ENCODE measurements at places on chromosomes 3 and 15. TPM values are rescaled to one million over a fixed set of nuclear protein-coding genes. Genes with fewer than 3 reads are reported as not detected.

Gene GABRB3
- 0.13 TPM for total RNA-seq

Gene AQP9
- total RNA-seq: not detected

Gene SPINK8
- not detected for total RNA-seq

Gene NR2E3
- total RNA-seq: 0.98 TPM

Gene CASR
- total RNA-seq: not detected

Gene PTPRG
- 0.74 TPM for total RNA-seq

Gene ARHGEF26
- total RNA-seq: 2.0 TPM

Gene TNNC1
- total RNA-seq: 5.2 TPM

Gene FURIN
- total RNA-seq: 62.0 TPM

Gene TMPRSS7
- not detected for total RNA-seq

Gene REC114
- not detected for total RNA-seq

Gene BCL2A1
- 4.7 TPM for total RNA-seq

Gene PRICKLE2
- total RNA-seq: 0.26 TPM

Gene LRRC31
- not detected for total RNA-seq

GRCh38 chr3:60307562-60308199 lies 943.6 kb downstream of the FHIT start:
- no peak overlapping the region for H3K27ac ChIP-seq
- no peak for DNase-seq
- no peaks in the 10 kb centered on the region for H3K4me1 ChIP-seq
- H3K4me3 ChIP-seq: no peak overlapping the region
- no peaks in the 10 kb centered on the region for H3K36me3 ChIP-seq
- H3K27me3 ChIP-seq: no peaks in the 10 kb centered on the region

- H3K4me1 ChIP-seq: peaks cover 68% of the 10 kb centered on the region
- H3K27ac ChIP-seq: peak overlapping the region; percentile 92
- H3K36me3 ChIP-seq: no peaks in the 10 kb centered on the region
- DNase-seq: peak; percentile 99
- H3K27me3 ChIP-seq: no peaks in the 10 kb centered on the region
These were observed 255.5 kb downstream of the UACA start for GRCh38 chr15:70507772-70508371.

GRCh38 chr3:140442621-140443020 lies 235.2 kb upstream of the TRIM42 start:
- H3K36me3 ChIP-seq: no peaks in the 10 kb centered on the region
- H3K4me1 ChIP-seq: no peaks in the 10 kb centered on the region
- DNase-seq: no peak

- no peak for DNase-seq
- no peaks in the 10 kb centered on the region for H3K27me3 ChIP-seq
- no peaks in the 10 kb centered on the region for H3K4me1 ChIP-seq
- no peak overlapping the region for H3K4me3 ChIP-seq
- no peak overlapping the region for H3K27ac ChIP-seq
These were observed 300.0 kb downstream of the IGSF11 start for GRCh38 chr3:118734664-118735063.

GRCh38 chr3:52073490-52073889 lies 17.1 kb upstream of the DUSP7 start:
- H3K4me3 ChIP-seq: no peak overlapping the region
- no peaks in the 10 kb centered on the region for H3K27me3 ChIP-seq
- no peaks in the 10 kb centered on the region for H3K4me1 ChIP-seq
- H3K27ac ChIP-seq: no peak overlapping the region

- no peaks in the 10 kb centered on the region for H3K36me3 ChIP-seq
- no peak overlapping the region for H3K4me3 ChIP-seq
- no peaks in the 10 kb centered on the region for H3K27me3 ChIP-seq
- peaks cover 21% of the 10 kb centered on the region for H3K4me1 ChIP-seq
- H3K27ac ChIP-seq: 0 out of 2 replicates have a peak overlapping the region, but pooled peaks have one; percentile 49
- no peak for DNase-seq
These were observed 110.9 kb downstream of the FRMD5 start for GRCh38 chr15:44084171-44084570.

DNA sequence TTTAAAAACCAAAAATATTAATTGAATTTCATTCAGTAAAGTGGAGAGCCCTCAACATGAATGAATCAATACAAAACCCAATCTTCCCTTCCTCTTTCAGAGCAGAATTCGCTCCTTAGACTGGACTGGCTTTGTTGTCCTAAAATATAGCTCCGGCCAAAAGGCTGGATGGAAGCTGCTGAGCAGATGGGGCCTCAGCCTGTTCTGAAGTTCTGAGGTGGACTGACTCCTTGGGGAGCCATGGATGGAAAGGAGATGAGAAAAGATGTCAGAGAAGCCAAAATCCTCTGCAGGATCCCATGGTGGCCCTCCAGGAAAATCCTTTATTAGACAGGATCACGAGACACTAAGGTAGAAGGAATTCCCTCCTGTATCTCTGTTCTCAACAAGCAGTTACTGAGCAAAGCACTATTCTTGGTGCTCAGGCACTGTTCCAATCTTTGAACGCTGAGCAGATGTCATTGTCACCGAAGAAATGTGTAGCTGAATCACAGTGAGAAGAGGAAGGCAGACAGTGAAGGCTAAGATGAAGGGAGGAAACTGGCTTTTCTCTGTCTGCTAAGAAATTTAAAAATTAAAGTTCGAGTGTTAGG lies 122.0 kb downstream of the SEMA6D start:
- no peak for DNase-seq
- H3K4me3 ChIP-seq: no peak overlapping the region
- no peaks in the 10 kb centered on the region for H3K36me3 ChIP-seq
- H3K27ac ChIP-seq: no peak overlapping the region

- no peaks in the 10 kb centered on the region for H3K36me3 ChIP-seq
- no peak overlapping the region for H3K27ac ChIP-seq
- H3K4me1 ChIP-seq: no peaks in the 10 kb centered on the region
- no peak for DNase-seq
- H3K27me3 ChIP-seq: no peaks in the 10 kb centered on the region
These were observed 217.8 kb downstream of the LRRC3B start for GRCh38 chr3:26840272-26840870.

- no peak overlapping the region for H3K27ac ChIP-seq
- no peaks in the 10 kb centered on the region for H3K27me3 ChIP-seq
- no peak for DNase-seq
- H3K36me3 ChIP-seq: no peaks in the 10 kb centered on the region
- H3K4me1 ChIP-seq: no peaks in the 10 kb centered on the region
These were observed 47.6 kb upstream of the PRICKLE2 start for GRCh38 chr3:64272842-64273241.

DNA sequence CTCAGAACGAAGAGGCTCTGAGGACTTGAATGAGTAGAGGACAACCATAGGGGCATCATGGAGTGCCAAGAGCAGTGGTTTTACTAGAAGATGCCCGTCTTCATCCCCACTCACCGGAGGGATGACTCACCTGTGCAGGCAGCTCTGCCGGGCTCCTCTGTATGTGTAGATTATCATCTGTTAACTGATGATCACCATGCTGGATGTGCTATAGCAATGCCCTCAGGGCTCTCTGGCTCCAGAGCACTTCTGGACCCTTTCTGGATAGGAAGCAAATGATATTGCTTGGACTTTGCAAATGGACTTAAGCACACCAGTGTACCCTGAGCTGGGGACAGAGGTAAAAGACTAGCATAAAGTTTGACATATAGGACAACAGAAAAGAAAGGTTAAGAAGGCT lies 10.2 kb upstream of the TGFBR2 start:
- H3K36me3 ChIP-seq: no peaks in the 10 kb centered on the region
- H3K4me3 ChIP-seq: no peak overlapping the region
- no peaks in the 10 kb centered on the region for H3K27me3 ChIP-seq
- H3K4me1 ChIP-seq: no peaks in the 10 kb centered on the region
- no peak for DNase-seq

DNA sequence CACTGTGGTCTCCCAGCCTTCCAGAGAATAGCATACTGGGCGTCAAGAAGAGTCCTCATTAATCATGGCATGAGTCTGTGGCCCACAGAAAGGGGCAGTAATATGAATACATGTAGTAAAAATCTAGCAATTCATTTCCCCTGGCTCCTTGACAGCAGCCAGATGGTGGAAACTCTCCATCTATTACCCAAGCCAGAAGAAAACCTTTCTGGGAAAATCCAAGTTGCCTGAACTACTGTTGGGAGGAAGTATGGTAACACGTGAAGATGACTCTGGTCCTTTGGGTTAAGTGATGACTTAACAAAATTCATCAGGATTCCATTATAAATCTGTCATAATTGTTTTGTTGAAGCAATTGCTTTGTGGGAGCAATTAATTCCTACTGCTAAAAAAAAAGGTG lies 530.5 kb downstream of the FHIT start:
- H3K27me3 ChIP-seq: no peaks in the 10 kb centered on the region
- H3K4me1 ChIP-seq: no peaks in the 10 kb centered on the region
- DNase-seq: no peak
- no peak overlapping the region for H3K4me3 ChIP-seq

- no peaks in the 10 kb centered on the region for H3K4me1 ChIP-seq
- H3K36me3 ChIP-seq: no peaks in the 10 kb centered on the region
These were observed 31.0 kb downstream of the GRIP2 start for GRCh38 chr3:14508966-14509795.

GRCh38 chr3:187243933-187244524 lies 46.7 kb downstream of the RTP1 start:
- no peak overlapping the region for H3K4me3 ChIP-seq
- H3K36me3 ChIP-seq: no peaks in the 10 kb centered on the region
- peaks cover 15% of the 10 kb centered on the region for H3K27me3 ChIP-seq
- DNase-seq: no peak
- H3K4me1 ChIP-seq: no peaks in the 10 kb centered on the region
- H3K27ac ChIP-seq: no peak overlapping the region

- no peak overlapping the region for H3K27ac ChIP-seq
- no peak overlapping the region for H3K4me3 ChIP-seq
- no peaks in the 10 kb centered on the region for H3K27me3 ChIP-seq
- DNase-seq: no peak
- H3K4me1 ChIP-seq: no peaks in the 10 kb centered on the region
- H3K36me3 ChIP-seq: no peaks in the 10 kb centered on the region
These were observed 75.0 kb upstream of the GCNT3 start for GRCh38 chr15:59536553-59536952.

- no peak for DNase-seq
- no peak overlapping the region for H3K4me3 ChIP-seq
- no peaks in the 10 kb centered on the region for H3K27me3 ChIP-seq
- H3K36me3 ChIP-seq: no peaks in the 10 kb centered on the region
These were observed 20.4 kb upstream of the STRIT1 start for GRCh38 chr3:155313916-155314315.

DNA sequence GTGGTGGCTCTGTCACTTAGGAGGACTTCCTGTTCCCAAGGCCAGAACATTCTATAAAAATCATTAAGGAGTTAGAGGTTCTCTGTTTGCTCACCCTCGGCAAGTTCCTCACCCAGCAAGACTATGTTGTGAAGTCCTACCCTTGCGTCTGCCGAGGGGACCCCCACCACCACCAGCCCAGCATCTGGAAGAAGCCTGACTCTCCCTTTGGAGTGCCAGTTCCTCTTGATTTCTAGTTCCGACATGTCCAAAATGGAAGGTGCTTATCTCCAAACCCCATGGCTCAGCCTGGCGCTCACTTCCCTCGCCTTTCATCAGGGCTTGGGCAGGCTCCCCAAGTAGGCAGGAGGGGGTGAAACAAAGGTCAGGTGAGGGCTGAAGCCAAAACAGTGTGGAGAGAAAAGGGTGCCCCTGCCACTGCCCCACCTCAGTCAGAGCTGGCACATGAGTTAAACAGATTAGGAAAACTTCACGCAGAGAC lies 41.0 kb downstream of the BHLHE40 start:
- H3K36me3 ChIP-seq: no peaks in the 10 kb centered on the region
- H3K4me3 ChIP-seq: no peak overlapping the region
- DNase-seq: no peak

GRCh38 chr3:152961323-152961722 lies 126.4 kb downstream of the P2RY1 start:
- H3K27me3 ChIP-seq: no peaks in the 10 kb centered on the region
- H3K4me1 ChIP-seq: no peaks in the 10 kb centered on the region
- no peak for DNase-seq
- H3K4me3 ChIP-seq: no peak overlapping the region
- no peak overlapping the region for H3K27ac ChIP-seq

DNA sequence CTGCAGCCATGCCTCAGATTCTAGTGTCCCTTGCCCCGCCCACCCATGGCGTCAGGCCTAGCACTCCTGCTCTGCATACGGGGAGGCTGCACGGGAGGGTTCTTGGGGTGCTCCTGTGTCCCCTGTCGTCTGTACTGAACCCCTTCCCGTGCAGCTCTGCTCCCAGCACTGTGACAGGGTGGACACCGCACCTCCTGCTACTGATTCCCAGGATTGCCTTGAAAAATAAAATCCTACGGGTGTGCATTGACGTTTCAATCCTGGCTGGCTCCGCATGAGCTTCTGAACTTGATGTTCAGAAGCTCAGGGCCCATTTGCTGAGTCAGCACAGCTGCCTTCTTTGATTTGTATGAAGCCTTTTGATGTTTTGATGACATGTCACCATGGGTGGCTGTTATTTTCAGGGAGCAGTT lies 176.4 kb downstream of the APBA2 start:
- no peaks in the 10 kb centered on the region for H3K36me3 ChIP-seq
- no peak overlapping the region for H3K27ac ChIP-seq
- no peak overlapping the region for H3K4me3 ChIP-seq
- no peak for DNase-seq
- H3K4me1 ChIP-seq: no peaks in the 10 kb centered on the region
- 0 out of 2 replicates have a peak, but pooled peaks cover 2% of the 10 kb centered on the region for H3K27me3 ChIP-seq

GRCh38 chr3:52385157-52385556 lies 59.7 kb downstream of the SEMA3G start:
- H3K27ac ChIP-seq: no peak overlapping the region
- no peak overlapping the region for H3K4me3 ChIP-seq
- no peaks in the 10 kb centered on the region for H3K27me3 ChIP-seq

GRCh38 chr3:133211449-133211848 lies 173.3 kb downstream of the TMEM108 start:
- no peaks in the 10 kb centered on the region for H3K4me1 ChIP-seq
- no peak overlapping the region for H3K27ac ChIP-seq
- H3K4me3 ChIP-seq: no peak overlapping the region
- DNase-seq: no peak
- H3K27me3 ChIP-seq: no peaks in the 10 kb centered on the region

DNA sequence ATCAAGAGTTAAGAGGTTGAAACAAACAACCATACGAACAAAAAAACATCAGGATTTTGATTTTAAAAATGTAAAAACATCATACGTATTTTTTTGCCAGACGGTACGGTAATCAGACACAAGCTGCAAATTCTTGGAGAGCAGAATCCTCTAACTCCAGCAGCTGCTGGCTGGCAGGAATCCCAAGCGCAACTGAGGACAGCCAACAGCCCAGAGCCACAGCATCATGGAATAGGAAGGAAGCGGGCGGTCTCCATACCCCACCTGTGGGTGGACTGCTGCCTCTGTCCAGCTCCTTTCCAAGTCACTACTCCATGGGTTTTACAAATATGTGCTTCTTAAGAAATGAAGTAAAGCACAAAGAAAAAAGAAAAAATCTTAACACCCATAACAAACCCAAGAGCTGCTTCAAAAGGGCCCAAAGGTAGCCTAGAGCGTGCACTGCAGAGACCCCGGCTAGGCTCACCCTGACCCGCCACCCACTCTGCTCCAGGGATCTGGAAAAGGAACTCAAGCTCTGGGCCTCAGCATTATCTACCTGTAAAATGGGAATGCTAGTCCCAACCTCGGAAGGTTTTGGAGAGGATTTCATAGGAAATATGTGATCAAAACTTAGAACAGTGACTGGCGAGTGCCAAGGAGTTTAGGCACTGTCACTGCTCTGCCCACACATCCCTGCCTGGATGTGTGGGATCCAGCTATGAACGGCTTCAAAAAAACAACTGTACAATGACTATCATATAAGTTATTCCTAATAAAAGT lies 33.4 kb downstream of the ZXDC start:
- H3K4me3 ChIP-seq: no peak overlapping the region
- DNase-seq: no peak
- H3K36me3 ChIP-seq: no peaks in the 10 kb centered on the region
- H3K27me3 ChIP-seq: no peaks in the 10 kb centered on the region
- no peaks in the 10 kb centered on the region for H3K4me1 ChIP-seq
- H3K27ac ChIP-seq: no peak overlapping the region

GRCh38 chr15:85618228-85618505 lies 176.6 kb downstream of the KLHL25 start:
- no peaks in the 10 kb centered on the region for H3K4me1 ChIP-seq
- DNase-seq: no peak
- H3K36me3 ChIP-seq: no peaks in the 10 kb centered on the region
- no peaks in the 10 kb centered on the region for H3K27me3 ChIP-seq
